ENCODE measurements at places on chromosomes 1 and 21.

GRCh38 chr21:37224861-37225839, 42.0 kb downstream of the VPS26C start:
- DNase-seq: peak; percentile 31

- no peak for DNase-seq
Measured at GRCh38 chr1:52444463-52444862, 40.1 kb downstream of the PRPF38A start.

DNA sequence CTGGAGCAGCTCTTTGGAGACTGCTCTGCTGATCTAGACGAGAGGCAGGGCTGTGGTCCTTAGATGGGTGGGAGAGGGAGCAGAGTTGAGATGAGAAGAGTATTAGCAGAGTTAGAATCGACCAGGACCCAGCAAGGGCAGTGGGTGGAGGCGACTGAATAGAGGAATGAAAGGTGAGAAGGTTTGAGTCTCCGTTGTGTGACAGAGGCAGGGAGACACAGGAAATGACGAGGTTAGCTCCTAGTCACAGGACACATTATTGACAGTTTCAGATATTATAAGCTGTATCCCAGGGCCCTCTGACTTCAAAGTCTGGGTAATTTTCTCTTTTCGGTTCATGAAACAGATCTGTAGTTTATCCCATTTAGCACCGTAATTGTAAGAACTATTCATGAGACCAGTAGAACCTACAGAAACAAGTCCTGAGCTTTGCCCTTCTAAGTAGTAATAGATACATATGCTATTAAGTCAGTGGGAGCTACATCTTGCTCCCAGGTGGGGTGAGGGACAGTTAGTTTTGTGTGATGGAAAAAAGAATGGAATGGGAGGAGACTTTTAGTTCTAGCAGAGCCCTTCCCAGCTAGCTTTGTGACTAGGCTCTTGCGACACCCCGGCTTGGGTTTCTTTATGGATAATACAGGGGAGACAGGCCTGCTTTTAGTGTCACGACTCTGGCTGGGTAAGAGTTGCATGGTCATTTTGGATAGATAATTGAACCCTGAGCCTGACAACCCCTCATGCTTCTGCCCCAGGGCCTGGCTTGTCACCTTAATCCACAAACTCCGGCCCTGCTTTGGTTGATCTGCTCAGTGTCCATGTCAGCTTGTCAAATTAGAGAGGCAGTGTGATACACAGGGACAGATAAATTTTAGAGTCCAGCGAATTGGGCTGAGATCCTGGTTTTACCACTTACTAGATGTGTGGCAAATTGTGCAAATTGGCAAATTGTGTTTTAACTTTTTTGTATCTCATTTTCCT, 70.2 kb downstream of the UCK2 start:
- DNase-seq: no peak

DNA sequence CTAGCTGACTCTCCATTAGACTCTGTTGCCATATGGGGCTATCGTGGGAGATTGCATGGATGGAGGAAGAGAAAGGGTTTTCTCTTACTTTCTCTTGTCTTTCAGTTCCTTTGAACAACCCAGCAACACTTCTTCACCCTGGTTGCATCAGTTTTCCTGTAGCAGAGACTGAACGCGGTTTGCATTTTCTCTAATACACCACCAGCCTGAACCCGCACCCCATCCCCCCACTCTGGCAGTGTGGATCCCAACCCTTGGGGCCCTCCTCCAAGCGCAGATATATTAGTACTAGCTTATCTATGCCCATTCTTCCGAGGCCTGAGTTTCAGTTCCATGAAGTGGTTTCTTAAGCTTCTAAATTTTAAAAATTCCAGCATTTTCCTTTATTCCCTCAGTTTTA, 12.6 kb downstream of the DR1 start:
- no peak for DNase-seq

DNA sequence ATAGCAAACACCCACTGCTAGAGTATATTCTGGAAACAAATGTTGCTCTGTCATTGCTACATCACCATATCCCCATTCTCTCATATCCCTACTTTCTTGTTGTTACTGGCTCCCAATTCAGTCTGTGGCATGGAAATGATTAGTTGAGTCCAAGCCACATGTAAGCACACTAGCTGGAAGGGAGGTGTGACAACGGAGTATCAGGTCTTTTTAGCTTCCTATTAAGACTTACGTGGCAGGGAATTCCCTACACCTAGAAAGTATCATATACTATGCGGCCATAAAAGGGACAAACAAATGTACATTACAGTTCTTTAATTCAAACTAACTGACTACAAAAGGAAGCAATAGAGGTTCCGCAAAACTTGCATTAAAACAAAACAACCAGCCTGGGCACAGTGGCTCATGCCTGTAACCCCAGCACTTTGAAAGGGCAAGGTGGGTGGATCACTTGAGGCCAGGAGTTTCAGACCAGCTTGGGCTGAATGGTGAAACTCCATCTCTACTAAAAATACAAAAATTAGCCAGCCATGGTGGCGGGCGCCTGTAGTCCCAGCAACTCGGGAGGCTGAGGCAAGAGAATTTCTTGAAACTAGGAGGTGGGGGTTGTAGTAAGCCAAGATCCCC, 48.6 kb downstream of the INTS7 start:
- no peak for DNase-seq

DNA sequence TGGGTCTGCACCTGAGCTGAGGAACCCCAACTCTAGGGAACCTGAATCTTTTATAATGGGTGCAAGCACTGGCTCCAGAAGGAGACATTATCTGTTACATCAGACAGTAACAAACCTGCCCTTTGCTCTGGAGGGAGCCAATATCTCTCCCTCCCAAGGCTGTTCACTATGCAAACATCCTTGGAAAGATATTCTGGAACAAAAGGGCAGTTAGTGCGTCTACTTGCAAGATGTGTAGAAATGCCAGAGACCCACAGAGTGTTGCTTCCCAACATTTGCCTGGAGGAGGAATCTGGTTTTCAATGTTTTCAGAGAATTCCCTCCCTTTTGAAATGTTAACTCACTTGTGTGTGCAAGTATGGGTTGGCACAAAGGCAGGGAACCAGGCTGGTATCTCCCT, 31.9 kb downstream of the UMODL1 start:
- DNase-seq: no peak

DNA sequence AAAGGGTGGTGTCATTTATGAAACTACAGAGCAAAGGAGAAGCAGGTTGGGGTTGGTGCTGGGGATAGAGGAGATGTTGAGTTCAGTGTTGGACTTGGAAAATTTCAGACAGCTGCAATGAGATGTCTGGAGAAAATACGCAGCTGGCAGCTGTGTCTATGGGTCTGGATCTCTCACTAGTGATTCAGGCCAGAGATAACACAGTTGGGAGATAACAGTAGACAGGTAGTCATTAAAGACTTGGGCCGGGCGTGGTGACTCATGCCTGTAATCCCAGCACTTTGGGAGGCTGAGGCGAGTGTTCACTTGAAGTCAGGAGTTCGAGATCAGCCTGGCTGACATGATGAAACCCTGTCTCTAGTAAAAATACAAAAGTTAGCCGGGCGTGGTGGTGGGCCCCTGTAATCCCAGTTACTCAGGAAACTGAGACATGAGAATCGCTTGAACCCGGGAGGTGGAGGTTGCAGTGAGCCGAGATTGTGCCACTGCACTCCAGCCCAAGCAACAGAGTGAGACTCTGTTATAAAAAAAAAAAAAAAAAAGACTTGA, 2.5 kb upstream of the TFAP2E start:
- DNase-seq: no peak

DNA sequence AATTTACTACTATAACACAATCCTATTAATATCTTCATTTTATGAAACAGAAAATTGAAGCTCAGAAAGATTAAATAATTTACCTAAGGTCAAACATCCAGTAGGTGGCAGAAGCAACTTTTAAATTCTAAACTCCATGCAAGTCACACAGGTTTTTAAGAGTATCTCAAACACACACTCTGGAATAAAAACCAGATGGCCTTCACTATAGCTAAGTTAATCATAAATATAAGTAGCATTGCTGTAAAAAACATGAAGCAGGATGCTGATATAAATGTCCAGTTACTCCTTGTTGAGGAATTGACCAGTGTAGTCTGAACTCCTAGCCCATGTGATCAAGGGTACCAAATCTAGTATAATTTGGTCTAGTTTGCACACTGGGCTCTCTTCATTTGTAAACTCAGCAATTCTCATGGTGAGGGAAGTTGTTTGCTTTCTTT, 9.4 kb upstream of the FMO3 start:
- DNase-seq: no peak

DNA sequence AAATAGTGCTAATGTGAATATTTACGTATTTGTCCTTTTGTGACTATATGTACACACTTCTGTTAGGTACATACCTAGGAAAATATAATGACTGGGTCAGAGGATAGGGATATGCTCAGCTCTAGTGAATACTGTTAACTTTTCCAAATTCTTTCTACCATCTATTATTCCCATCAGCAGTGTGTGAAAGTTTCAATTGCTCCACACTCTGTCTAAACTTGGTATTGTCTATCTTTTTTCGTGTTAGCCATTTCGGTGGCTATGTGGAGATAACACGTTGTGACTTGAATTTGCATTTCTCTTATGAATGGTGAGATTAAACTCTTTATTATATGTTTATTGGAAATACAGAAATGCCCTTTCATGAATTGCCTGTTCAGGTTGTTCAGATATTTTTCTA, 22.7 kb upstream of the LELP1 start:
- no peak for DNase-seq

GRCh38 chr1:43870306-43870705, 63.3 kb upstream of the ARTN start:
- DNase-seq: no peak

DNA sequence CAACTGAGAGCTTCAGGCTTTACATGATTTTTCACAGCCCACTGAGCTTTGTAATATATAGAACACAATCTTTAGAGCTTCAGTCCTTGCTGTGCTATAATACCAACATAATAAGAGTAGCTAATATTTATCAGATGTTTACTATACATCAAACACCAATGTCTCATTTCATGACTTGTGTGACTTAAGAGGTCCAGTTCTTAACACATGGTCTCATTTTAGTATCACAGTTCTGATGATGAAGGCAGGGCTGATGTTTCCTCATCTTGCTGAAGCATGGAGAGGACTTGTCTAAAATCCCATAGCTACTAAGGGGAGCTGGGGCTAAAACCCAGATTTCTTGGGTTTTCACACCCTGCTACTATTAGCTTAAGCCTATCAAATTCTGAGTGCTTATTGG, 5.5 kb downstream of the MTR start:
- no peak for DNase-seq
